ENCODE measurements at places on chromosomes 1 and 21. TPM values are rescaled to one million over a fixed set of nuclear protein-coding genes. Genes with fewer than 3 reads are reported as not detected.

Gene B3GALT5
- 2.0 TPM for total RNA-seq

Gene PM20D1
- 1.6 TPM for total RNA-seq

DNA sequence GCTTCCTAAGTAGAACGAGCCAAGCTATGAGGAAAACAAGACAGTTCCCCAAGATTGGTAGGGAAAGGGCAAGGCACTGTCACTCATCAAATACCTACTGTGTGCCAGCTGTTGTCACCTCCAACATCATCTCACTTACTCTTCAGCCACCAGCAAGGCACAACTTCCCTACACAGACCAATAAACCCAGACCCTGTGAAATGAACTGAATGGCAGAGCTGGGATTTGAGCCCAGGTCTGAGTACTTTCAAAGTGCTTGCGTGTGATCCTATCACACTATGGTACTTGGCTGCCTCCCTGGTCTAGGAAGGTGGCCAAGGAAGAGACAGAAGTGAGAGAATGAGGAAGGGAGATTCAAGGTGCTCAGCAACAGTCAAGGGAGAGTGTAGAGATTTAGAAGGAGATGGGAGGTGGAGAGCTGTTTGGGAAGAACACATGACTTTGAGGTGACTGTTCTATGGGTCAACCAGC lies 16.7 kb upstream of the TRIM63 start:
- DNase-seq: no peak

Gene JAK1
- 137 TPM for total RNA-seq

DNA sequence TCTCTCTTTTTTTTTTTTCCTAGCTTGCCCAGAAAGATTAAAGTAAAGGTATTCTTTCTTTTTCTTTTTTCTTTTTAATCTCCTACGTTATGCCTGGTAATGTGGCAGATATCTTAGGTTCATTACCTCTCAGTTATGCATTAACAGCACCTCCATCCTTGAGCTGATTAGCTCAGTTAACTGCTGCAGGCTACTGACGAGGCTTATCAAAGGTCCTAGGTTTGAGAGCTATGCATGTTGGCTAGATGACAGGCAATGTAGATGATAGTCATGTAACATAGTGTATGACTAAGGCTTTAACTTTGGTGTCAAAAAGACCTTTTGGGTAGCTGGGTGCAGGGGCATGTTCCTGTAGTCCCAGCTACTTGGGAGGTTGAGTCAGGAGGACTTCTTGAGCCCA lies 53.7 kb upstream of the CACYBP start:
- DNase-seq: no peak

GRCh38 chr1:8527941-8528340 lies 210.0 kb downstream of the SLC45A1 start:
- DNase-seq: no peak

Gene C2CD4D
- total RNA-seq: not detected

Gene TRAF3IP3
- 1.4 TPM for total RNA-seq

- DNase-seq: no peak
Measured at GRCh38 chr21:46122758-46123683, 25.1 kb downstream of the COL6A2 start.

GRCh38 chr1:29688471-29689365 lies 452.4 kb downstream of the PTPRU start:
- no peak for DNase-seq

DNA sequence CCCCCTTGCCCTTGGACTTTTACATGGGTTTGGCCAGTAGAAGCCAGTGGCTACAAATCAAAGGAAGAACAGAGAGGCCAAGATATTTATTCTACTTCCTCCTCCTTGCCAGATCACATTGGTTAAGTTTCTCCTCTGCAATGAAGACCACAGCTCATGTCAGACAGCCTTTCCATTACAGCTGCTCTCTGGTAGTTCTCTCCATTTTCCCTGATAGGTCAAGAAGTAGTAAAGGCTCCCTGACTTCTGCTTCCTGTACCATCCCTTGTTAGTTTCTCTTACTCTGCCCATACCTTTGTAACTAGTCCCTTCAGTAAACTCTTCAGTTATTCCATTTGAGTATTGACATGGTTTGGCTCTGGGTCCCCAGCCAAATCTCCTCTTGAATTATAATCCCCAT lies 27.8 kb downstream of the NME7 start:
- no peak for DNase-seq

Gene UBXN10
- total RNA-seq: 2.4 TPM

Gene IFNLR1
- total RNA-seq: 0.79 TPM

DNA sequence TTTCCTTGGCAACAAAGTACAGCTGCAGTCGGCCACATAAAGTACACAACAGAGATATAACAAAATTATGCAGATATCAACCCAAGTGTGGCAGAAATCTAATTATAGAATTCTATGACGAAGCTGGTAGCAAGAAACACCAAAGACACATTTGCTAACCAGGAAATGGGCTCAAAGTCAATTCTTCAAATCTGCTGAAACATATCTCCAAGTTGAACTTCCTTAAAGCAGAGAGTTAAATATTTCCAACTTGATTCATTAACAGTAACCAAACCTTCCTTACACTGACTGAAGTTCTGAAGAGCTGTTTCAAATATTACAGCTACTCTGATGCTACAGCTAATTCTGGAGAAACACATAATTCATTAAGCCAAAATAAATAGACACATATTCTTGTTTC lies 67.6 kb upstream of the SDC3 start:
- no peak for DNase-seq

GRCh38 chr1:227369102-227369760 lies 50.9 kb upstream of the CDC42BPA start:
- no peak for DNase-seq

DNA sequence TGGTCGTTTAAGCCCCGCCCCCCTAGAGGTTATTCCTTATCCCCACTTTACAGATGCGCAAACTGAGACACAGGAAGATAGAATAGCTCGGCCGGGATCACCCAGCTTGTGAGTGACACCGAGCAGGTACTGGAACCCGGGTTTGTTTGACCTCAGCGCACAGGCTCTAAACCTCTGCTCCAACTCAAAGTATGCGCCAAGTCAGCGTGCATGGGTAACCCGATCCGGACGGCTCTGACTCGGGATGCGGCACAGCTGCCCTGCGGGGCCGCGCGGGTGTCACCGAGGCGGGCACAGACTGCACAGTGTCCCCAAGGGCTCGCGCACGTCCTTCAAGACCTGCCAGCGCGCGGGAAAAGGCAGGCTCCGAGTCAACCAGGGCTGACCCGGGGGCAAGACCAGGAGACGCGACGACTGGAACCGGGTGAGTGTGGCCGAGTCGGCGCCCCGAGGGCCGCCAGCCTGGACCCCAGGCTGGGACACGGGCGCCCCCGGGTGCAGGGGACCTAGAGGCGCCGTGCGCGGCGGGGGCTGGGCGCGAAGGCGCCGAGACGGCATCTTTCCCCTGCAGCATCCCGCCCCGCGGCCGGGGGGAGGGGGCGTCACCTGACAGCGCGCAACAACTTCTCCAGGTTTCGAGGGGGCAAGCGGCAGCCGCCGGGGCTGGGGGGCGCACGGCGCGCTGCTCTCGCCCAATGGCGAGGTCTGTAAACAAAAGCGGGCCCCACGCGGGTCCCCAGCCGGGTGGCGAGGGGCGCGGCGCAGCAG lies 101.9 kb upstream of the SOD1 start:
- DNase-seq: no peak

GRCh38 chr1:16128338-16128741 lies 27.5 kb downstream of the EPHA2 start:
- no peak for DNase-seq

- DNase-seq: no peak
Measured at GRCh38 chr1:87061742-87062156, 147.3 kb downstream of the HS2ST1 start.

DNA sequence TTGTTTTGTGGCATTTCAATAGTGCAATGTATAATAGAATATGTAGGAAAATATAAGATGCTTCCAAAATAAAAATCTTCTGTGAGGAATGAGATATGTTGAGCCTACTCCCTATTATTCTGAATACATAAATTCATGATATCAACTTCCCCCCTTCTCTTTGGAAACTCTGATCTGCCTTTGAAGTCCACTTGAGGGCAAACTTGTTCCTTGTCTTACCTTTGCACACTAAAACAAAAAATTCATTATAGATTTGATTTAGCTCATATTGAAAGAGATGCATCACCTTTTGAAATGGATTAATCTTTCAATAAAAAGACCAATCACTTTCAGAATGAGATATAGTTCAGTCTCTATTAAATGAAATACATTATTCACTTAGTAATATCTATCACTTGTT lies 580.7 kb upstream of the ADGRL4 start:
- no peak for DNase-seq

GRCh38 chr1:220335668-220336067 lies 63.4 kb upstream of the RAB3GAP2 start:
- no peak for DNase-seq

- no peak for DNase-seq
Measured at GRCh38 chr1:97505289-97505688, 415.5 kb downstream of the DPYD start.

Gene CCDC190
- 0.26 TPM for total RNA-seq

Gene PSRC1
- total RNA-seq: 5.3 TPM

Gene CDKN2C
- total RNA-seq: 16.9 TPM

GRCh38 chr1:203361945-203362719 lies 11.2 kb upstream of the FMOD start:
- no peak for DNase-seq

DNA sequence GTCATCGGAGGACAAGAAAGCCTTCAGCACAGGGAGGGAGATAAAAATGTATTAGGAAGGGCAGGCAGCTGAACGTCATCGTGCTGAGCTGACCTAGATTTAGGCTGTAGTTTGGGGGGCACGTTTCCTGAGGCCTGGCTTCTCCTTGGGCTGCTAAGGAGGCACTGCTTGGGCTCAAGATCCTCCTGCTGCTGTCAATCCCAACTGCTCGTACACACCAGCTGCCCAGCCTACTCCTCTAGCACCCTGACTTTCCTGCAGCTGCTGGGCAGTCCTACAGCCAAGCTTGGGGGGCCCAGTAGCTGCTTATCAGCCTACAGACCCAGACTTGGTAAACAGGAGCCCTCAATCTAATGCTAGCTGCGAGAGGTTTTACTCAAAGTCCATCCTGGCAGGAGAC lies 6.2 kb downstream of the TMEM35B start:
- DNase-seq: no peak

DNA sequence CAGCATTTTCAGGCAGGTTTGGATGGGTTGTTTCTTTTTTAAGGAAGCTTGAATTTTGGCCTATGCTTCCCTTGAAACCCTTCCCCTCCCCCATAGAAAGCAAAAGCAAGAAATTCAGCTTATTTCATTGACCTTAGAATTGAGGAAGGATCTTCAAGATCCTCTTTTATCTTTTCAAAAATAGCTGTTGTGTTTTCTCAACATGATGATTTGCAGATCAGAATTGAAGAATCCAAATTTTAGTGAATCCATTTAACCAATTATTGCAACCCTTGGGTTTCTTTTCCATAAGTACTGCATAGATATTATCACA lies 73.7 kb downstream of the LRRC8C start:
- DNase-seq: no peak

DNA sequence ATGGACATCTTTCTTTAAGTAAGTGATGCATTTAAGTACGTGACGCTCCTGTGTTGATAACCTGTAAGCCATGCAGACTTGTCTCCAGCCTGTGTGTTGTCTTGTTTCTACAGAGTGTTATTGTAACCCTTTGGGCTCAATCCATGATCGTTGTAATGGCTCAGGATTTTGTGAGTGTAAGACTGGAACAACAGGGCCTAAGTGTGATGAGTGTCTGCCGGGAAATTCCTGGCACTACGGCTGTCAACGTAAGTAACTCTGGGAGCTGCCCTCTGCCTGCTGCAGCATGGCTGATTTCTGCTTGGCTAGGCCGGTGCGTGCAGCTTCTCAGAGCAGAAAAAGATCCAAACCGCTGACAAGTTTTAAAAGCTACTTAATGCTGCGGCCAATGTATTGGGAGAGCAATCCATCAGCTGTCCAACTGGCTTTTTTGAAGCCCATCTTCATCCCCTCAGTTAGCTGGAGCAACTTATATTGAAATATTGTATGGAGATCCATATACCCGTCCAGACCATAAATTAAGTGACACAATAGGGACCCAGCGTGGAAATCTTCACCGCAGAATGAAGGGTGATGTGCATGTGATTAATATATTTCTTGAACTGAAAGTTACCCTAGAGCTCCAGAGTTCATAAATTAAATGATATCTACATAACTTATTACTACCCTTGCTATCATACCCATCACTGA lies 295.9 kb downstream of the NTNG1 start:
- no peak for DNase-seq

- no peak for DNase-seq
Measured at GRCh38 chr1:1093610-1093943, 19.5 kb upstream of the RNF223 start.

DNA sequence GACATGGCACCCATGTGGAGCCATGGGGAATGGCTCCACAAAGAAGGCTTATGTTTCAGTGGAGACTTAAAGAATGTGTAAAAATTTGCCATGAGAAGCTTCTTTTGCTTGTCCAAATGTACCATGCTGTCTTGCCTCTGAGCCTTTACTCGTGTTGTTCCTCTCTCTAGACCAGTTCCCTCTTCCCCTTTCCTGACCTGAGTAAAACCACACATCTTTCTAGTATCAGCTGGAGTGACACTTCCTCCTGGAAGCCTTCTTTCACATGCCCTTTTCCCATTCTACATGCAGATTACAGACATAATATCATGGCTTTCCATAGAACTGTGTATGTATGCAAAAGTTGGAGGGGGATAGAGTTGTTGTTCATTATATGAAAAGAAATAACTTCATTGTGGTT lies 13.6 kb upstream of the GPX7 start:
- DNase-seq: no peak

GRCh38 chr1:31230378-31230777 lies 9.3 kb downstream of the NKAIN1 start:
- DNase-seq: no peak

Gene PRKAA2
- 19.5 TPM for total RNA-seq

- DNase-seq: no peak
Measured at GRCh38 chr1:77926561-77927357, 38.3 kb downstream of the NEXN start.

GRCh38 chr1:33182401-33182841 lies 578 bp upstream of the TRIM62 start:
- peak; percentile 69 for DNase-seq

Gene ENTREP3
- total RNA-seq: 2.6 TPM

Gene TEKT2
- 0.37 TPM for total RNA-seq

Gene PLEKHA6
- 15.1 TPM for total RNA-seq

- no peak for DNase-seq
Measured at GRCh38 chr1:78892260-78892840, 114.2 kb downstream of the ADGRL4 start.

Gene SPAG17
- 4.2 TPM for total RNA-seq

DNA sequence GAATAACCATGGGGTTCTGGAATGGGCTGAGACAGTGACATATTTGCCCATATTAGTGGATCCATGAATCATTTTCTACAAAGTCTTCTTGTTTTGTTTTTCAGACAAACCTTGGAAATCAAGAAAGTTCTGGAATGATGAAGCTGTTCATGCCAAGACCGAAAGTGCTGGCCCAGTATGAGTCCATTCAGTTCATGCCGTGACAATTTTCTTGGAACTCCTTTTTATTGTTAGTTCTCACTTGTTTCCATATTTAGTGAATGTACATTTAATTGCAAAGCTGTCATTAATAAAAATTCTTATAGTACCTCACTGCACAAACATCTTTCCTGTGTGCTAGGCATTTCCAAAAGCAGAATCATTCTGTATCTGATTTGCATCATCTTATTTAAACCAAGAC lies 100.6 kb upstream of the KCNJ15 start:
- DNase-seq: no peak

All from urinary bladder (tissue), 4 donors.